DMS 273 treated with DMSO at 0.1 percent for 48 hours (cell line): ENCODE measurements at places on chromosomes 6 and 20.

- no peak for DNase-seq
Measured at GRCh38 chr6:138685781-138686180, 87.8 kb upstream of the CCDC28A start.

DNA sequence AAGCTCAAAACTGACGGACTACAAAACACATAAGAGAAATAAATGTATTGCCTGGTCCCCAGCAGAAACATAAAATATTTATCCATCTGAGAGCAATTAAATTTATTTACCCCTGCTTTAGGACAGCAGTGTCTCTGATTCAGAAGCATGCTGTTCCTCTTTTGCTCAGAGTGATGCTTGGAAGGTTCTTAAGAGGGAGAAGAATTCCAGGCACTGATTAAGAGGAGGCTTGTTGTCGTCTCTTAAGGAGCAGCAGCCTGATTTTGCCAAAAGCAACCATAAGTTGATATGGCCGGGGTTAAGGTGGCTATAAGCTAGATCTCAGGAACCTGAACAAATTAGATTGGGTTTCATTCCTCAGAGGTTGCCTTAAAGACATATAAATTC lies 25.8 kb downstream of the CAP2 start:
- no peak for DNase-seq

GRCh38 chr6:4280031-4280430 lies 144.7 kb upstream of the ECI2 start:
- DNase-seq = no peak

DNA sequence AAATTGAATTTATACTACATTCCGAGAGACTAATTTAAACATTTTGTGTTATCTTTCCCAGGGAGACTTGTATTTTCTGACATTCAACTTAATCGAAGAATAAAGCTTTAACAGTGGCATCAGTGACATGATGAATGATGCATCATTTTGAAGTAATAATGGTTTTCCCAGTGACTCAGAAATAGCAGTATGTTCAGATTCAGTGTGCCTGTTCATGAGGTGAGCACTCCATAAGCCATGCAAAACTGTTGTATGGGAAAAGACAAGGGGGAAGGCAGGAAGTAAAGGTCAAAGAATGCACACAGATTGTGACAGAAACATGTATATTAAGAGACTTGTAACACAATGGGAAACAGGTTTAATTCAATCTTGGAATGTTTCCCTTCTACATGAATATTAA lies 1348.2 kb upstream of the GJE1 start:
- DNase-seq = no peak

DNA sequence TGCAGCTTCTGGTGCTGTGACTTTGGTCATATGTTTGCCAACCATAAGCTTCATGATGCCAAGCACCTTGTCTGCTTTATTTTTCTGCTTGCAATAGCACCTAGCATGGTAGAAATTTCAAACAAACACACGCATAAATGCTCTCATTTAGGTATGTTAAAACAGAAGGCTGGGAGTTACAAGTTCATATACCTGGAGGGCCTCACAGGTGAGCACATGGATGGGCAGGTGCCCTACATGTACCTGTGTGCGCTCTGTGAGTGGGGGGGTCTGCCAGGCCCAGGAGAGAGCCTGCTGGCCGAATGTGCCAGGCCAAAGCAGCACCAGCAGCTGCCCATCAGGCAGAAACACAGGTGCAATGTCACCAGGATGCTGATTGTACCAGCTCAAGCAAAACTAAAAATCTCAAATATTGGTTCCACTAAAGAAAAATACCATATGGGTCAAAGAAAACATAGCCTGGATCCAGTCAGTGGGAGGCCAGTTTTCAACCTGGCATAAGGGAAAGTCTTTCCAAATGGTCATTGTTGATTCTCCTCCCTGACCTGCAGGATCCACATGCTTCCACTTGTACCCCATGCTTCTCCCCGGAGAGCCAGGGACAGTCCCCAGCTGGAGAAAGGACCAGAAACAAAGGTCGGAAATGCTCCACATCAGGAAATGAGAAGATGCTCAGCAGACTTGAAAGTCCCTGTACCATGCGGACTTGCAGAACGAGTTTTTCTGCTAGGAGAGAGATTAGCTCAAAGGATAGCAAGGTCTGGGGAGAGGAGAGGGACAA lies 7.2 kb upstream of the PFDN4 start:
- no peak for DNase-seq

GRCh38 chr6:122623279-122623678 lies 13.1 kb downstream of the PKIB start:
- no peak for DNase-seq
